ENCODE measurements at places on chromosomes 5 and 9.

- DNase-seq = no peak
These were observed 35.3 kb downstream of the UBE2QL1 start for GRCh38 chr5:6483880-6484382.

DNA sequence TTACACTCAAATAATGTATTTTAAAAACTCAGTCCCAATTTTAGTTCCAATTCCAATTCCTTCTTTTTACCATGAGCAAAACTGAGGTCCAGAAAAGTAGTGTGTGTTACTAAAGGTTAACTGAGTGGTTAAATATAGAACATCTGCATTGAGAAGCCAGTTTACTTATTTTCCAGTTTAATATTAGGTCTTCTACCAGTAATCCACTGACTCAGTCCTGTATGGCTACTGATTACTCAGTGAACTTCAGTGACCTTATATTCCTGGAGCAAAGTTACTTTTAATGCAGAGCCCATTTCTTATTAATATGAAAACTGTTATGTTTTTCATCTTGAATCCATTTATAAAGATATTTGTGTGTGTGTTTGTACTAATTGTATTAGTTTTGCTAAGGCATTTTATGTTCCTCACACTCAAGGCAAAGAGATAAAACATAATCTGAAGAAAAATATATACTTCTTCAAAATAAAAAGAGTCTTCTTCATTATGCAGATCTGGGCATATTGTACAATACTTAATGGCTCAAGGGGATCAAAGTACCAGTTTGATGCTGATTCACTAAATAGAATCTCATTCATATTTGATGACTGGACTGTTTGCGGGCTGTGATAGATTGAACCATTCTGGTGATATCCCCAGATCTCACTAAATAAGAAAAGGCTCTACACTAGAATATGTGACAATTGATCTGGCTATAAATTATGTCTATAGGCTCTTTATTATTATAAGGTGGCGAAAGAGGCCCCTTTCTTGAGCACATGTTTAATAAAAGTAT lies 60.8 kb downstream of the DMXL1 start:
- DNase-seq = no peak

- no peak for DNase-seq
These were observed 428.7 kb downstream of the GABRG2 start for GRCh38 chr5:162496100-162496808.

- DNase-seq = peak; percentile 91
These were observed 287.3 kb upstream of the NUDT12 start for GRCh38 chr5:103849934-103850333.

GRCh38 chr5:175344331-175345195 lies 99.4 kb downstream of the DRD1 start:
- peak; percentile 16 for DNase-seq

- DNase-seq = no peak
These were observed 414.0 kb downstream of the TLE4 start for GRCh38 chr9:79985772-79986171.

DNA sequence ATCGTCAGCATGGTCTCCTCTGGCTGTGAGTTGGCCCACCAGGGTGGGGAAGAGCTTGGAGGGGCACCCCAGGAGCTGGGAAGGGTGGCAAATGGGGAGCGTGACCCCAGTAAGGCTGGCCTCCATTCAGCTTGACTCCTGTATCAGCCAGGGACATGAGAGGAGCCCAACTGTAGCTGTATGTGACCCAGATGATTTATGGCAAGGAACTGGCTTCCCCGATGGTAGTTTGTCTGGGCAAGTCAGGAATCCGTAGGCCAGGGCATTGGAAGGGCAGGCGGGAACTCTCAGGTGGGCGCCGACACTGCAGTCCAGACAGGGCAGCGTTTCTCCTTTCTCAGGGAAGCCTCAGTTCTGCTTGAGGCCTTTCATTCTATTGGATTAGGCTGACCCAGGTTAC lies 2.3 kb downstream of the SLC34A1 start:
- DNase-seq = no peak

DNA sequence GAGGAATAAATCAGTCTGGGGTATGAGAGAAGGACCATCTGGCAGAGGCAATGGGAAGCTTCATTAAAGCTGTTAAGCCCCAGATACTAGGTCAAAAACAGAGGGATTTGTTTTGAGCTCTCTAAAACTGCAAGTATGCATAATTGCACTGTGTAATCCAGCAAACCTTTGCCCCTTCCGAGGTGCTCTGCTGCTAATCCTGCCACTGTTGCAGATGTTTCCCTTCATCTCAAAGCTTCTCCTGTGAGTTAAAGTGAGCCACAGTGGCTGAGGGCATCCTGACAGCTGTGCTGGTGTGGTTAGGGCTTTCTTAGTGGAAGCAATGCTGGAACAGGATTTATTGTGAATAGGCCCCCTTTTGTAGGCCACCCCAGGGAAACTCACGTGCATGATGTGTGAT lies 160.3 kb upstream of the TRPC7 start:
- DNase-seq = no peak

- no peak for DNase-seq
These were observed 19.9 kb upstream of the TMEM250 start for GRCh38 chr9:136138566-136138965.

GRCh38 chr9:110047232-110047954 lies 160.6 kb downstream of the C9orf152 start:
- no peak for DNase-seq

DNA sequence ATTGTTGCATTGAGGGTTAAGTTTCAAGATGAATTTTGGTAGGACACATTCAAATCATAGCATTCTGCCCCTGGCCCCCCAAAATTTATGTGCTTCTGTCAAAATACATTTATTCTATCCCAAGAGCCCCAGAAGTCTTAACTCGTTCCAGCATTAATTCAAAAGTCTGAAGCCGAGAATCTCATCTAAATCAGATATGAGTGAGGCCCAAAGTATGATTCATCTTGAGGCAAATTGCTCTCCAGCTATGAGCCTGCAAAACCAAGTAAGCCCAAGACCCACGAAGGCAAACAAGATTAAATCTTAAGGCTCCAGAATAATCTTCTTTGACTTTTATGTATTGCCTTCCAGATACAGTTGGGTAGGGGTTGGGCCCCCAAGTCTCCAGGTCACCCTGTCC lies 19.2 kb downstream of the TNPO1 start:
- DNase-seq = no peak
